ENCODE measurements at places on chromosomes 1 and 21. TPM values are rescaled to one million over a fixed set of nuclear protein-coding genes. Genes with fewer than 3 reads are reported as not detected.

GRCh38 chr1:25644962-25645361, 28.4 kb downstream of the MAN1C1 start:
- no peak for DNase-seq

- DNase-seq: peak; percentile 97
These were observed at the start of gene SLAMF9 for GRCh38 chr1:159953536-159954515. SLAMF9 (minus strand) TSS chr1:159954237; CDS start chr1:159954137, 100 bp downstream.

DNA sequence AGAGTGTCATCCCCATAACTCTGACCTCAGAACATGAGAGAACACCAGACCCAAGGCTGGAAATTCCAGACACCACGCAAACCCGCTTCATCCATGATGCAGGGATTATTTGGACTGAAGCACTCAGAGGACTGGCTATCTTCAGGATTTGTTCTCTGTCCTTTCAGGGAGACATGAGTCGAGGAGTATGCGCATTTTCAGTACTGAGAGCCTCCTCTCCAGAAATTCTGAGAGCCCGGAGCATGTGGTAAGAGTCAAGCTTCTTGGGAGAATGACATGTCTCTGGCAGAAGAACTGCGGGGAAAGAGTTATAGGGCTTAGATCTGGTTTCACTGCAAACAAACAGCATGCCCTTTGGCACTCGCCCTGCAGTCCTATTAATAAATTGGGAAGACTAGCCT, 6.9 kb downstream of the LAX1 start:
- no peak for DNase-seq

DNA sequence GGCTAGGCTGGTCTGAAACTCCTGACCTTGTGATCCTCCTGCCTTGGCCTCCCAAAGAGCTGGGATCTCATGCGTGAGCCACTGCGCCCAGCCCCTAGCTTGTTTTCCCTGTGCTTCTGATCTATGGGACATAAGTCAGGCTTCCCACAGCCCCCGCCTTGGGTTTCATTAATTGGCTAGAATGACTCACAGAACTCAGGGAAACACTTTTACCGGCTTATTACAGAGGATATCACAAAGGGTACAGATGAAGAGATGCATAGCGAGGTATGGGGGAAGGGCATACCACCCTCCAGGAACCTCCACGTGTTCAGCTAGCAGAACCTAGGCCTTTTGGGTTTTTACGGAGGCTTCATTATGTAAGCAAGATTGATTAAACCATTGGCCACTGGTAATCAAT, 1.5 kb upstream of the MAP1LC3C start:
- DNase-seq: no peak

Gene NEK2
- 0.26 TPM for total RNA-seq

Gene DCST1
- not detected for total RNA-seq

Gene C1QB
- not detected for total RNA-seq

All from bronchial epithelial cell (primary cell).